Left ventricle myocardium inferior (tissue), 1 donor: ENCODE measurements at places on chromosomes 12 and 14. TPM values are rescaled to one million over a fixed set of nuclear protein-coding genes. Genes with fewer than 3 reads are reported as not detected.

DNA sequence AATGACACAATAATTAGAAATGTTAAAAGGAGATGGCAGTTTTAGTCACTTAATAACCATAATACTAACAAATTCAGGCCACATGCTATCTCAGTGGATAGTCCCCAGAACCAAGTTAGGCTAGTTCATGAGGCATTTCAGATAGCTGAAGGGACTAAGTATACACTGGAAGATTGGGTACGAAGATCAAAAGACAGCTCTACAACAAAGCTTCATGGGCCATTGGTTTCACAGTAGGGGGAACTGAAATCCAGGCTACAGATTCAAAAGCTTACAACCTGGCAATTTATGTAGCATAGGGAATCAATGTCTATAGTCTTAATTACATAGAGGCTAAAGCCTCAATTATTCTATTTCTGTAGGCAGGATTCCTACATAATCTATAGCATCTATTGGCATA is 343.0 kb downstream of the RGS6 start:
- DNase-seq: no peak

GRCh38 chr12:94954948-94955592 is 48.4 kb downstream of the NDUFA12 start:
- DNase-seq: no peak

GRCh38 chr12:112749081-112749480 is 42.5 kb upstream of the RPH3A start:
- no peak for DNase-seq

DNA sequence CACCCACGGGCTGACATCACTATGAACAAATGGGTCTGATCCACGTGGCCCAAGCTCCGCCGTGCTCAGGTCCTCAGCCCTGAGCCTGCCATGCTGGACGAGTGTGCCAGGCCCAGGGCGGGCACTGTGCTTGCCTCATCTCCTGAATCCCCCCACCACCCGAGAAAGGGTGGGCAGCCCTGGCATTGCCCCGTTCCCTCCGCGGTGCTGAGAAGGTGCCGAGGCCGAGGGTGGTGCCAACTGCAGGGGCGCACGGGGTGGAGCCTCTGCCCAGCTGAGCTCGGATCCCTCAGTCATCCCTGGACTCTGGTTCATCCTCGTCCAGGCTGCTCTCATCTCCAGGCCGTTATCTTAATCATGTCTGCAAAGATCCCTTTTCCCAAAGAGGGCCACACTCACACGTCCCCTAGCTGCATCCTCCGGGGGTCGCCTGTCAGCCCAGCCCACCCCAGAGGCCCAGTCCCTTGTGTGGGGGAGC is 60.6 kb downstream of the NOC4L start:
- DNase-seq: no peak

GRCh38 chr12:57233357-57234232 is 4.1 kb downstream of the SHMT2 start:
- peak; percentile 18 for DNase-seq

- no peak for DNase-seq
Measured at GRCh38 chr12:106287364-106287763, 15.2 kb upstream of the TCP11L2 start.

DNA sequence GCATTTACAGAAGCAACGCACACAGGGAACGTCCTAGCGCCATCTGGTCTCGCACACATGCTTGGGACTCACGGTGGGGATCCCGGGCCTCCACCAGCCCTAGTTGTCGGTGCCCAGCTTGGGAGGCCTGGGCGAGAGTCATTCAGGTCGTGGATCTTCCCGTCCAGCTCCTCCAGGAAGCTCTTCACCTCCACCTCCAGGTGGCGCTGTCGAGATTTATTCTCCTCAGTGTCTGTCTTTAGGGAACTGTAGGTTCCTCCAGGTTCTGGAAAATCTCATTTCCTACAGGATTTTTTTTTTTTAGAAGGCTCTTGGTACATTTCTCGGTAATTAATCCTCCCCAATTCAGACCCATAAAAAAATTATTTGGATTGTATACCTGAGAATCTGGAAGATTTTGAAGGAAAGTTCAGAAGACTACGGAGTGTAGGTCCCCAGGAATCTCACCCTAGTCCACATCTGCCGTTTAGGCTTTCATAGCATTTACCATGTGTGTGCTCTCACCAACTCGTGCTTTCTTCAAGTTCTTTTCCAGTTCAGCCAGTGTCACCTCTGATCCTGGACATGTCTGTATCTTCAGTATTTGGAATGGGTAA is 910.0 kb downstream of the TMEM121 start:
- peak; percentile 19 for DNase-seq

DNA sequence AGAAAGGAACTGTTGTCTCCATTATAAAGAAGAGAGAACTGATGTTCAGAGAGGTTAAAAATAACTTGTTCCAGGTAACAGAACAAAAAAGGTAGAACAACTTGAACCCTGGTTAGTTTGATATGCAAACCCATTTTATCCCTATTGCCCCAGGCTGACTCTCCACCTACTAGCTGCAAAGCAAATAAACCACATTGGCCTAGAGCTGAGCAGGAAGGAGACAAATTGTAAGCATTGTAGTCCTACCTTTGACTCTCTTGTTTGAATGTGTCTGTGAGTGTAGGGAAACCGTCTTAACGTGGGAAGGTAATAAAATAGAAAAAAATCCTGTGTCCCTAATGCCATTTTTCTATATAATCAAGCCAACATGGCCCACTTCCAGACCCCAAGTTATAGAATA is 126.4 kb downstream of the CCER1 start:
- DNase-seq: no peak

Gene KIF26A
- 6.5 TPM for total RNA-seq

Gene EML5
- 0.36 TPM for total RNA-seq

Gene PTGDR
- 1.3 TPM for total RNA-seq

Gene IL31
- total RNA-seq: not detected
